Kidney tubule cell (primary cell): ENCODE measurements at places on chromosomes 4 and X.

- DNase-seq, result no peak
These were observed 230.4 kb downstream of the EDA2R start for GRCh38 chrX:66408507-66408906.

- no peak for DNase-seq
These were observed 168.6 kb downstream of the MAML3 start for GRCh38 chr4:139985401-139985800.

DNA sequence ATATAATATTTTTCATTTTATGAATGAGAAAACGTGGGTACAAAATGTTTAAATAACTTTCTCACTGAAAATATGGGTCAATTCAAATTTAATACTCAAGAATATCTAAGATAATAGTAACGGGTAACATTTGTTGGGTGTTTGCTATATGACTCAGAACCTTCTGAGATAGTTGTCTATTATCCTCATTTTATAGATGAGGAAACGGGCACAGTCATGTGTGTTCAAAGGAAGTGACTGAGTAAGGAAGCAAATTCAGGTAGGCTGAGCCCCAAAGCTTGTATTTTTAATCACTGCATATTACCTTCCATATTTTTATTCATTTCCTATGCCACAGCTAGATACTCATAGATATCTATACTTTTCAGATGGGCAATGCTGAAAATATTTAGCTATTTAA is 12.2 kb upstream of the CAMK2D start:
- DNase-seq, result peak; percentile 13

GRCh38 chr4:69753686-69754085 is 6.7 kb downstream of the SULT1B1 start:
- DNase-seq, result no peak

GRCh38 chrX:41722816-41723618 is 964 bp upstream of the GPR82 start:
- peak; percentile 8 for DNase-seq

DNA sequence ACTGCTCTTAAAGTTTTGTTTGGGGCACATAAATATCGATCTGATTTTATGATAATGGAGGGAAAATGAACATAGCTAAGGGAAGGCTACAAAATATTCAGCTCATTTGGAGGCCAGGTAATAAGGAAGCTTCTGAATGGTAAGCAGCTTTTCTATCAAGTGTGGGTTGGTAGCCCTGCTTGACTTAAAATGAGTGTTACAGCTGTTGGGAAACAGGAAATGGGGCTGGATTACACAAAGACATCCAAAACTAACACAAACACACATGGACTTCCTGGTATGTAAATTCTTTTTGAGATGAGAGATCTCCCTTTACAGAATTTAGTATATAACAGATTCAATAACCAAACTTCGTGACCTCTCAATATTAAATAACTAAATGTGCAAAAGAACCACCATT is 58.0 kb downstream of the FGF16 start:
- DNase-seq, result peak; percentile 8

GRCh38 chr4:102422843-102423242 is 77.6 kb upstream of the SLC39A8 start:
- DNase-seq, result no peak

DNA sequence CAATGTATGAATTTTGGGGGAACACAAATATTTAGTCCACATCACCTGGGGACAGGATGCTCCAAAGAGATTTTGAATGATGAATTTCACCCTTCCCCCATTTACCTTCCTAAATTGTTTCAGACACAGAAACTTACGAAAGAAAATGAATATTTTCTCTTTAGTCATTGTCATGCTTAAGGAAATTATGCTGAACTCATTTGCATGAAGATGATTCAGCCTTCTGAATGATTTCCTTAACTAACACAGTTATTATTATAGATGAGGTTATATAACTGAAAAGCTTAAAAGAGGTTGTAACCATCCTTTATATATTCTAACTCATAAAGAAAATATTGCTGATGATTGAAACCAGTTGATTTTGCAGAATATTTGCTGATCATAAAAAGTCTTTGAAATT is 61.1 kb downstream of the KCNIP4 start:
- no peak for DNase-seq
